ENCODE measurements at places on chromosomes 2 and 18. TPM values are rescaled to one million over a fixed set of nuclear protein-coding genes. Genes with fewer than 3 reads are reported as not detected.

DNA sequence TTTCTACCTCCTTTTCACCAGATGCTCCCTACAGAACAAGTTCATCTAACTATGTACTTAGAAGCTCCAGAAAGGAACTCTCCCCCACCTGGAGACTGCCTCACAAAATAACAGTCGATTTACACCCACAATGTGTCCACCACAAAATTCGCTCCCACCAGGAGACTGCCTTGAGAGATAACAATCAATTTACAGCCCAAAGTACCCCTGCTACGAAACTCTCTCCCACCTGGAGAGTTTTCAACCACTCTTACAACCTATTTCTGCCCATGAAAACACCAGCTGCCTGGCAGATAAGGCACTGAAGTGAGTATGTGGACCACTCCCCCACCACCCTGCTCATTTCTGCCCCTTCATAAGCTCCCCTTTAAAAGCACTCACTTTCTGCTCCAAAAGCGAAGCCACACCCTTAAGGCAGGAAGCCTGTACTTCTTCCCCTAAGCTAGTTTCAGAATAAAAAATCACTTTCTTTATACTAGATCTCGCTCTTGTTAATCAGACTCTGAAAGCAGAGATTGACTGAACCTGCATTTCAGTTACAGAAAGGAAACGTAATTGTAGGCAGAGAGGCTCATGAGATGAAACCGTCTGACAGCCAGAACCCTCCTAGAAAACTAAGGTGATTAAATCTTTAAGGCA is 94.4 kb upstream of the RBBP8 start:
- H3K4me3 ChIP-seq: no peak overlapping the region
- no peaks in the 10 kb centered on the region for H3K4me1 ChIP-seq
- peaks cover 13% of the 10 kb centered on the region for H3K27me3 ChIP-seq
- H3K36me3 ChIP-seq: no peaks in the 10 kb centered on the region
- DNase-seq: no peak
- no peak overlapping the region for H3K27ac ChIP-seq

Gene SERPINB12
- total RNA-seq: not detected

DNA sequence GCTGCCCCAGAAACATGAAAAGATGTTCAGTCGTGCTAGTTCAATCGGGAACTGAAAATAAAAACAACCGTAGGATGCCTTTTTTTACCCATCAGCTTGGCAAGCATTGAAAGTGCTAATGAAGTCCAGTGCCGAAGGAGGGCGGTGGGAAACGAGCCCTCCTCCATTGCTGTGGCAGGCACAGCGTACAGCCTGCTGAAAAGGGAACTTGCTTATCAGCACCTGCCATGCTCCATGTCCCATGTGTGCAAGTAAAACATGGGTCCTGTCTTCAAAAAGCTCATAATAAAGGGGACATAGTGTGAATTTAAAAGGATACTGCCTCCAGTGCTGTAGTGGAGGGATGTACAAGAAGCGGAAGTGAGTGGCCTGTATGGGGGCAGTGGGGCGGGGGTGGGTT is 82.4 kb downstream of the ARMC9 start:
- H3K27me3 ChIP-seq: peaks cover 21% of the 10 kb centered on the region
- peaks cover 2% of the 10 kb centered on the region for H3K4me1 ChIP-seq
- no peak for DNase-seq
- H3K4me3 ChIP-seq: no peak overlapping the region

DNA sequence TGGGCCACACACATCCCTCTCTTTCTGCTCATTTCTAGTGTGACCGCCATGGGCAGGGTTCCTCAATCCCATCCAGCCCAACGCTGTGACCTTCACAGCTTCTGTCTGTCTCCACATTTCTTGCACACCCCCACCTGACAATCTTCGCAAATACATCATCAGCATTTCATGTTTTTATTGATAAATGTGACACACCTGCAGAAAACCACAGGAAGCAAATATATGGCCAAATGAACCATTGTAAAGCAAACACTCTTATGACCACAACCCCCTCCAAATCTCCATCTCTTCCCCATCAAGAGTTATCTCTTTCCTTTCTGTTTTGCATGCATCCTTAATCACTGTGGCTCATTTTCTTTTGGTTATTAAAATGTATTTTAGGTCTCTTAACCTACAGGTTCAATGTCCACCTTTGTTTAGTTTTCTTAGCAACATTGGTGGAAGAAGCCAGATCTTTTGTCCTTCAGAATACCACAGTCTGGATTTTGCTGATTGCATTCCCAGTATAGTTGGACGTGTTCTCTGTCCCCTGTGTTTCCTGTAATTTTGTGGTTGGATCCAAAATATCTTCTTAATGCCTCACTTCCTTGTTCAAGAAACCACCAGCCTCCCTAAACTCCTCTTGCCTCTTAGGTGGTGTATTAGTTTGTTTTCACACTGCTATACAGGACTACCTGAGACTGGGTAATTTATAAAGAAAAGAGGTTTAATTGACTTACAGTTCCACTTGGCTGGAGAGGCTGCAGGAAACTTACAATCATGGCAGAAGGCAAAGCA is 9.8 kb upstream of the NCK2 start:
- peaks cover 16% of the 10 kb centered on the region for H3K36me3 ChIP-seq
- no peak overlapping the region for H3K4me3 ChIP-seq
- peaks cover 60% of the 10 kb centered on the region for H3K4me1 ChIP-seq
- H3K27me3 ChIP-seq: no peaks in the 10 kb centered on the region
- DNase-seq: no peak
- H3K27ac ChIP-seq: no peak overlapping the region

- H3K4me3 ChIP-seq: no peak overlapping the region
- H3K4me1 ChIP-seq: no peaks in the 10 kb centered on the region
- H3K27ac ChIP-seq: no peak overlapping the region
- H3K27me3 ChIP-seq: peaks cover 25% of the 10 kb centered on the region
- no peaks in the 10 kb centered on the region for H3K36me3 ChIP-seq
- no peak for DNase-seq
These were observed 112.0 kb downstream of the GBX2 start for GRCh38 chr2:236056141-236056540.

Gene LGALSL
- total RNA-seq: 1.2 TPM

GRCh38 chr2:74074487-74074886 is 73.2 kb downstream of the BOLA3 start:
- DNase-seq: no peak
- H3K27ac ChIP-seq: no peak overlapping the region
- peaks cover 31% of the 10 kb centered on the region for H3K36me3 ChIP-seq
- no peak overlapping the region for H3K4me3 ChIP-seq
- H3K4me1 ChIP-seq: peaks cover 11% of the 10 kb centered on the region

DNA sequence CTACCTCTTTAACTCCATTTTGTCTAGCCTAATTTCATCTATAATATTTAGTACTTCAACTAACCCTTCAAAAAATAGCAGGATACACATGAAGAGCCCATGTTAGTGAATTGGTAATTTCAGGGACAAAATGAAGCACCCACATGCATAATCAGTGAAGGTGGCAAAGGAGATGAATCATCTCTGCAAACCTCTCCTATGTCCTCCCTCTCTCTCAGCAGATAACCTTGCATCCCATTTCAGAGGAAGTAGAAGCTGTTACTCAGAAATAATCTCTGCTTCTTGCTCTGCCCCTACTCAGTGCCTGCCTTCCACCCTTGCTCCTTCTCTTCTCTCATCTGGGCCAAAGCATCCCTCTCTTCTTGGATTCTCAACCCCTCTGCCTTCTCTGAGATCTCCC is 60.2 kb upstream of the CAVIN2 start:
- DNase-seq: no peak
- H3K4me1 ChIP-seq: no peaks in the 10 kb centered on the region
- no peak overlapping the region for H3K27ac ChIP-seq
- H3K4me3 ChIP-seq: no peak overlapping the region
- H3K36me3 ChIP-seq: no peaks in the 10 kb centered on the region

All from activated CD4-positive, alpha-beta T cell treated with anti-CD3 and anti-CD28 coated beads, Interleukin-2, amount 10 ng/mL, durations not matched to agents 7 days and 5 days (primary cell).